ENCODE measurements at places on chromosomes 2 and 18.

DNA sequence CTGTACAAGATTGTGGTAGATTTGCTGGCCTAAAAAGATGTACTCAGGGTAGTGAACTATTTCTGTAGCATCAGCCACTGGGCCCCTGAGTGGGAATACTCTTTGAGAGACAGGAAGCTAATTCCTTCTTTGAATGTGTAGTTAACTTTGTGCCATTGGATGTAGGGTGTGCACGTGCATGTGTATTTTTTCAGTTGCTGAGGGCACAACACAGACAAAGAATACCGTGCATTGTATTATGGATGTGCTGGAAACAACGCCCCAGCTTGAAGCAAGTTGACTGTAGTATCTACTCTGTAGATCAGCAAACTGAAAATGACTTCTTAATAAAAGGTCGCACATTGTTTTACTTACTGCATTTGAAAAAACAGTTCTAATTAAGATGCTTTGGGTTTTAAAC is 14.1 kb downstream of the CRIM1 start:
- no peak for DNase-seq

DNA sequence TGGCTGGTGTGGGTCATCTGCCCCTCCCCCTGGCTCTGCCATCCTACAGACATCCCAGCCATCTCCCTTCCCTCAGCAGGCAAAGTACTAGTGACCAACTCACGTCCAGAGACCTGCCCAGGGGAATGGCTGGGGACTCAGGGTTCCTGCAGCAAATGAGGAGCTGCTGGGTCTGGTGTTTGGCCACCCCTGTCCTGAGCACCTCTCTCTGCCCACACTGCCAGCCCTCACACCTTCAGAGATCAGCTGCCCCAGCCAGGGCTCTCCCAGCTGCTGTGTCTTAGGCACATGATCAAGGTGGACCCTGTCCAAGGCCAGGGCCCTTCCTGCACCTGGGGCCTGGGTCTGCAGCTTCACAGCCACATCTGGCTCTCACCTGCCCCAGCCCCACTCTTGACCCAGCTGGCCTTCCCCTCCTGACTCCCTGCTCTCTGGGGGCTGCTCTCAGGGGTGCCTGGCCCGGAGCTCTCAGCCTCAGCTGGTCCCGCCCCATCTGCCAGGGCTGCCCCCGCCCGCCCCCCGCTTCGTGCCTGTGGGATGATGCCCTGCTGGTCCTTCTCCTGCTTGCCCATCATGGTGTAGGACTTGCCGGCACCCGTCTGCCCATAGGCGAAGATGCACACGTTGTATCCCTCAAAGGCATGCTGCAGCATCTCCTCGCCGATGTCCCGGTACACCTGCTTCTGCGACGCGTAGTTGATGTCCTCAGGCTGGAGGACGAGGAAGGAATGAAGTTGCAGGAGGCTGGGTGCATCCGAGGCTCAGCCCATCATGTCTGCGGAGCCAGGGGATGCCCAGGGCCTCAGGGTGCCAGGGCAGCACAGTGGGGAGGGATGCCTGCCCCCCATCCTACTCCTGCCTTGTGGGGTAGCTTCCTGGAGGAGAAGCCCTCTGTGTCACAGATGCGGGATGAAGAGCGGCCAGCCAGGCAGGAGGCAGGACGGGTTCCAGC is 32.2 kb downstream of the KIF1A start:
- DNase-seq: no peak

DNA sequence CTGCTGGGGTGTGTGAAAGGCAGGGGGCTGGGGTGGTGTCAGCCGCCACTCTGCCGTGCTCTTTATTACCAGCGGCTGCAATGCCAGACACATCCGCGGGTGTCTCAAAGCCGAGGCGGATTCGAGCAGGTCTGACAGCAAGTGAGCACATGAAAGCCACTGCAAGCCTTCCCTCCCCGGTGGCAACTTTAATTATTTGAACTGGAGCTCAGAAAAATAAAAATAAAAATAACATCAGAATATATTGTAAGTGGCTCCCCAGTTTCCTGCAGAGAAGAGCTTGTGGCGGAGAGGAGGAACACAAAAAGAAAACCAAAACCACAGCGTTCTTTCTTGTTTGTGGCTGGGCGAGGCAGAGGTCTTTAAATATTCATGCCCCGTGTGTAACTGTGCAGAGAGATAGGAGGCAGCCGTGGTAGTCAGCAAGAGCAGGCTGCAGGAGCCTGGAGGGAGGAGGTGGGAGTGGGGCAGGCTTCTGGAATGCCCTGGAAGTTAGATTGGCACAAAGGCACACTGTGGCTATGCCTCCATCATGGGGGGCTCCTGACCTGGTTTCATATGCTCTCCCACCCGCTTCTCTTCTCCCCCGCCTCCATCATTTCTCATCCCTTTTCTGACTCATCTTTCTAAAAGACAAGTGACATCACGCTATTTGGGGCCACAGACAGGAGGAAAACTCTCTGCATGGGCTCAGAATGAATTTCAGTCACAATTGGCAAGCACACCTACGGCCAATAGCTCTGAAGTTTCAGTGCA is 199.8 kb downstream of the CLIP4 start:
- no peak for DNase-seq

- DNase-seq: no peak
Measured at GRCh38 chr2:32951672-32952071, 4.9 kb downstream of the LTBP1 start.

- DNase-seq: no peak
Measured at GRCh38 chr2:29549069-29549380, 372.4 kb downstream of the ALK start.

GRCh38 chr18:46581648-46582047 is 75.4 kb downstream of the LOXHD1 start:
- no peak for DNase-seq
